ENCODE measurements at places on chromosomes 1 and 21.

DNA sequence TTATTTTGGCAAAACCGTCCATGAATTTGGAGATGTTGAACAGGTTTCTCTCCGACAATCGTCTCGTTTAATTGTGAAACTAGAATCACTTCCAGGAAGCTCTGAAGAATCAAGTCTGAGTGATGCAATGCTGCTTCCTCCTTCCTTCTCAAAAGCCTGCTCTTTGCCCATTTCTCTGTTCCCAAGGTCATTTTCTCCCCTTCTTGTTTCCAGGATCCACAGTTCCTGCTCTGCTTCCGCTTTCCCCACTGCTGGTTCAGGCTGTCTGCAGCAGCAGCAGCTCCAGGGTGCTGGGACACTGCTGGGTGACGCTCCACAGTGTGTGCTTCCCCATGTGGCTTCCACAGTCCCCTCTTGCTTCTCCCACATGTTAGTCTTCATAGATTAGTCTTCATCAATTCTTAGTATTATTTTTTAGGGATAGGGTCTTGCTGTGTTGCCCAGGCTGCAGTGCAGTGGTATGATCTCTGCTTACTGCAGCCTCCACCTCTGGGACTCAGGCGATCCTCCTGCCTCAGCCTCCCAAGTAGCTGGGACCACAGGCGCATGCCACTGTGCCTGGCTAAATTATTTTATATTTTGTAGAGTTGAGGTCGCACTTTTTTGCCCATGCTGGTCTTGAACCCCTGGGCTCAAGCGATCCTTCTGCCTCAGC, 156.2 kb downstream of the DYRK1A start:
- no peak for DNase-seq

GRCh38 chr1:184362876-184363275, 24.0 kb upstream of the C1orf21 start:
- no peak for DNase-seq

DNA sequence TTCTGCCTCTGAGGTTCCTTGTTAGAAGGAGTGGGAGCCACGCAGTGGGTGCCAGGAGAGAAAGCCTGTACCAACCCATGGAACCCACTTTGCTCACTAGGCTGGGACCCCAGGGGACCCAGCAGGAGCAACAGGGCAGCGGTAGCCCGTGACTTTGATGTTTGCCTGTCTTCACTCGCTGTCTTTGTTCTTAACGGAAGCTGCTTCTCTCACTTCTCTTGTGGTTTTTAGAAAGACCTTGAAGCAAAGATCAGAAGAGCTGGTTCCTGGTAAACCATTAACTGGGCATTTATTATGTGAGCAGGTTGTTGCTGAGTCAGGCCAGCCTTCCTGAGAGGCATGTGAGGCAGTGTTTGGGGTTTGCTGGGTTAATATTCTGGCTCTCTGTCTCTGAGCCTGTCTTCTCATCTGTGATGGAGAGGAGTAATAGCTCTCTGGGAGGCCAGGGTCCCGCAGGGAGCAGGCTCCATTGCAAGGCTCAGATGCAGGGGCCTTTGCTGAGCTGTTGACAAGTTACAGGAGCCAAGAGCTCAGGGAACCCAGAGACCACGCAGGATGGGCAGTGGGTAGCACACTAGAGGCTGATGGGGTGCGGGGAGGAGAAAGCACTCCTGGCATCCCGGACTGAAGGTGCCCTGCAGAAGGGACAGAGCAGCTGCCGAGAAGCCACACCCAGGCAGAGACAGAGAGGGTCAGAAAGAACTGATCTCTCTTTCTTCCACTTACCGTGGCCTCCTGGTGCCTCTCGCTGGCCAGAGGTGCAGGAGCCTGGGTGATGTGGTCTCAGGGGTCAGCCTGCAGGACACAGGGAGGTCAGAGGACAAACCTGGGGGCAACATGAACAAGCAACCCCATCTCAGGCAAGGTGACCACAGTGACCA, 367.5 kb upstream of the C1orf174 start:
- no peak for DNase-seq

DNA sequence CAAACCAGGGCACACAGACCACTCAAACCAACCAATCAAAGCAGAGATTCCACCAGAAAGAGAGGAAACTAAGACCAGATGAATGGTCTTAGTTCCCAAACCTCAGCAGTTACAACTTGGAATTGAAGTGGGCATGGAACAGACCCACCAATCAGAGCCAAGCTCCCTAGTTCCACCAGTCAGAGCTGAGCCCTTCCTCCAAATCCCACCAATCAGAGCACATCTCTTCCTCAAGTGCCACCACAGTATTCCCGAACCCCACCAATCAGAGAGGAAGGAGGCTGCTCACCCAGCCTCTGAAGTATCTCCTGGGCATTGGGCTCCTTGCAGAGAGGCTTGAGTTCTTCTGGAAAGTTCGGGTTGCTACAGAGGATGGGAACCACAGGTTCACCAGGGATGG, 1.4 kb downstream of the GUCA2A start:
- DNase-seq, result no peak

GRCh38 chr1:200275816-200276453, 133.9 kb downstream of the ZNF281 start:
- no peak for DNase-seq
